NCI-H1930 (cell line): ENCODE measurements at places on chromosomes 7 and 10.

DNA sequence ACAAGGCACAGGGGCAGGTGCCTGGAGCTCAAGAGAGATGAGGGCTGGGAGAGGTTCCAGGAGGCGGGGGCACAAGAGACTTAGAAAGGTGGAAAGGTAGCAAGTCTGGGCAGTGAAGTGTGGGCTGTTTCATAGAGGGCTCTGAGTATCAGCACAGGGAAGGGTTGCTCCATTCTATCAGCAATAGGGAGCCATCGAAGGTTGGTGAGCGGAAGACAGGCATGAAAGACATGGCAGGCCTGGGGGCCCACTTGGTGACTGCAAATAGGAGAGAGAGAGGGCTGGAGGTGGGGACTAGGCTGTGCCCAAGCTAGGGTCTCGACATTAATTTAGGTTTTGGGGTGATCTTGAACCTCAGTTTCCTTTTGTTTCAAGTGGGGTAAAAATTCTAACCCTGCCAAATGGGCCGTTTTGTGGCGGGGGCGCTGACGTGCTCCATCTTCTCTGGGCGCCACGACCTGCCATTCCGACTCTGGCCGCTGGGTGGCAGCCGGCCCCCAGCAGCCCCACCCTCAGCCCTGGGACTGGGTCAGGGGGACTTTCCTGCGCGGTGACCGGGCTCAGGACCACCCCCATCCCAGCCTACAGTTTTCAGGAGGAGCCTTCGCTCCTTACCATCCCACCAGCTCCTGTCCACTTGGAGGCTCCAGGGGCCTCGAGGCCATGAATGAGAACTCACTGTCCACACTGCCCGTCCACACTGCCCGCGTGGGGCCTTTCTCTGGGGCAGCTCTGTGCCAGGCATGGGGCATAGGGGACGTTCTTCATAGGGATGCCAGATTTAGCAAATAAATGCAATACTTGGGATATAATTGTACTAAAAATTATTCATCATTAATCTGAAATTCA is 37.2 kb upstream of the PCBD1 start:
- DNase-seq: no peak

- no peak for DNase-seq
Observed at GRCh38 chr7:13293264-13294002, 606.0 kb downstream of the ARL4A start.

DNA sequence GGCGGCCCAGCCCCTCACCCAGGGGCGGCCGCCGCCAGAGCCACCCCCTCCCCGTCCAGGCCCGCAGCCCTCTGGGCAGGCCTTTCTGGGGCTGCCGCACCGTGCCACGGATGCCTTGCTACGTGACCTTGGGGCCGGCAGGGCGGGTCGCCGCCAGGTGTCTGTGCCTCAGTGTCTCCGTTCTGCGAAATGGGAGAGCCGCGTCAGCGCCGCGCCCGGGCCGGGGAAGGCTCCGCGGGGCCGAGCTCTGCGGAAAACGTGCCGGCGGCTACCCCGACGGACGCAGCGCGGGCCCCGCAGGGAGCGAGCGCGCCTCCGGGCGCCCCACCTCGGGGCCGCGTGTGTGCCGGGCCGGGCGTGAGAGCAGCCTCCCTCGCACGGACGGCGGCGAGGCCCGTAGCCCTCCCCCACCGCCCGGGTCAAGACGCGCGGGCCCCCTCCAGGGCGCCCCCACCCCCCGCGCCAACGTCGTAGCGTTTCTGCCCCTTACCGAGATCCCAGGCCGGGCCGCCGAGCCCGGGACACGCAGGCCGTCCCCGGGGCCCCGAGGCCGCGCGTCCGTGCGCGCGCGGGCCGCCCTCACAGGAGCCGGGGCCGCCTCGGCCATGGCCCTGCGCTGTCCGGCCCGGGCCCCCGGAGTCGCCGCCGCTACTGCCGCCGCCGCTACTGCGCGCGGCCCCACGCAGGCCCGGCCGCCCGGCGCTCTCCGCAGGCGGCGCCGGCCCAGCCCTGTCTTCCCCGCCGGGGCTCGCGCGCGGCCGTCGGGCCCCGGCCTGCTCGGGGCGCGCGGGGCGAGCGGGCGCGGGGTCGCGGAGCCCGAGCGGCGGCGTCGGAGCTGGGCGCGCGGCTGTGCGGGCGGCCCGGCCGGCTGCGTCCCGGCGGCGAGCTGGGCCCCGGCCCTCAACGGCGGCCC is 1.1 kb downstream of the ZNF777 start:
- DNase-seq: no peak

DNA sequence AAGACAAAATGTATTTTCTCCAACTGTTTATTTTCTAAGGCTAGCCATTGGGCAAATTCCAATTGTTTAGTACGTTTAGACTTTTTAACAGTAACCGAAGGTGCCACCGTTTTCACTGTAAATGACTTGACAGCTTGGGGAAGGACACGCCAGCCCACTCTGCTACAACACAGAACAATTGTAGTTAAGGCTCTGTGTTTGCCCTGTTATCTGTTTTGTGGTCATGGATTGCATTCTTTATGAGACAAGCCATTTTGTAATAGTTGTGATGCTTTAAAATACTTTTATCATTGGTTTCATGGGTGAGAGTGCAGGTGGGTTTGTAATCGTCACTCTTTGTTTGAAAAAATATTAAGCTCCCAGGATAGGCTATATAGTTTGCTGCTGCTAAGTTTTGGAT is 6.6 kb upstream of the PITRM1 start:
- DNase-seq: no peak

DNA sequence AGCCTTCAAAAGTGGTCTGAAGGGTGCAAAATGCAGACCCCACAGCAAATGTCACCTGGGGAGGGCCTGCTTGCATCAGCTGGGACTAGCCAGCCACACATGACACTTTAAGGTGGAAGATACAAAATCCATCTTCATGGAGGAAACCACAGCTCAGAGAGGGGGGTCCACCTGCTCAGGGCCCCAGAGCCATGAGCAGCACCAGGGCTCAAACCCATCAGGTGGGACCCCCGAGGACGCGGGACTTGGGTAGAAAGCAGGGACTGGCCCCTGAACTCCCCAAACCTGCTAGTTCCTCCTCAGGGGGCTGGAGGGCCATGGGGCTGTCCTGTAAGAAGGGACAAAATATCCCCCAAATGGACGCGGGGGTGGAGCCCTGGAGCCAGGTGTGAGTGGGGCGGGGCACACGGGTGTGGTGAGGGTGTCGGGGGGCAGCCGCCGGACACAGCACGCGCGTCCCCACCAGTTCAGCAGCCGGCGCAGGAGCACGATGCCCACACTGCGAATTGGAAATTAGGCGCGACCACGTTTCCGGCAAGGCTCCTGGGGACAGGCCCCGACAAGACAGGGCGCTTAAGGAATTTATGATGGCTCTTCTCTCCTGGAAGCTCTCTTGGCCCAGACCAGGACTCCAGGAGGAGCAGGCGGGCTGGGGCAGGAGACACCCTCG is 8.0 kb downstream of the PDGFA start:
- no peak for DNase-seq
